ENCODE measurements at places on chromosomes 11 and 22.

GRCh38 chr11:110907629-110908028 is 195.4 kb upstream of the ARHGAP20 start:
- peak; percentile 89 for DNase-seq

DNA sequence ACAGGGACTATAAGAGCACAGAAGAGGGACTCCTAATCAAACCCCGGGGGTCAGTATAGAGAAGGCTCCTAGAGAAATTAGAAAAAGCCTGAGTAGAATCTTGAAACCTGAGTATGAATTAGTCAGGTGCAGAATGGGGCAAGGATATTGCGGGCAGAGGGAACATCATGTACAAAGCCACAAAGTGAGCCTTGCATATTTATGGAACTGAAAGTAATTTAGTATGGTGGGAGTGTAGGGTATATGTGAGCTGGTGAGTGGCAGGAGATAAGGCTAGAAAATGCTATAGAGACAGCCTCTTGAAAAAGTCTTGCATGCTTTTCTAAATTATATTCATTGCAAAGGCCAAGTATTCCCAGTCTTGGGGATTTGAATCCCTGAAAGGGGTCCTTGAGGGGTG is 93.7 kb downstream of the STIM1 start:
- no peak for DNase-seq

GRCh38 chr11:85823816-85824215 is 12.9 kb upstream of the SYTL2 start:
- no peak for DNase-seq

DNA sequence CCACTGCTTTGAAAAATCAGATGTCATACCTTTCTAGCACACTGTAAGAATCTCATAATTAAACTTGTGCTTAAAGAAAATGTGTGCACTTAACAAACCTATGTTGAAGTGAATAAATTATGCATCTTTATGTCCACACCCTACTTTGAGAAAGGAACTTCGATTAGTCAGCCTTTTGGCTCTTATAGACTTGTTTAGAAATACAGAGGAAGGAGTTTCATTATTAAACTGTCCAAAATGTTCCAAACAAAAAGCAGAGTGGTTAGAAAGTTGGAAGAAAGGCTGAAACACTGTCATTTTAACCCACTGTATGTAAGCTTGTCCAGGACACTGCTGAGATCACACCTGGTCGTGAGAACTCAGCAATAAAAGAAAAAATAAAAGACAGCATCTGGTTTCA is 863.2 kb upstream of the CHORDC1 start:
- DNase-seq = no peak

GRCh38 chr22:22600531-22601261 is 41.6 kb upstream of the PRAME start:
- DNase-seq = no peak

DNA sequence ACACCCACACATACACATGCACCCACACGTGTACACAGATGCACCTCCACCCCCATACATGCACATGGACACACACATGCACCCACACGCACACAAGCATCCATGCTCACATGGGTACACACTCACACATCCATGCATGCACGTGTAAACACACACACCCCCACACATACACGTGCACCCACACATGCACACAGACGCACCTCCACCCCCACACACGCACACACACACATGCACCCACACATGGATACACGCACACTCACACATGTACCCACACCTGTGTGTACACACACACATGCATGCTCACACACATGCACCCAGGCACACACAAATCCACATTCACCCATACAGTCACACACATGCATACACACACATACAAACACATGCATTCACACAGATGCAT is 24.5 kb downstream of the CDPF1 start:
- DNase-seq = no peak

All from fibroblast of skin of left quadriceps (primary cell).